ACHN (cell line): ENCODE measurements at places on chromosomes 3 and 15.

GRCh38 chr3:105014631-105015030 is 352.1 kb upstream of the ALCAM start:
- DNase-seq, result no peak

DNA sequence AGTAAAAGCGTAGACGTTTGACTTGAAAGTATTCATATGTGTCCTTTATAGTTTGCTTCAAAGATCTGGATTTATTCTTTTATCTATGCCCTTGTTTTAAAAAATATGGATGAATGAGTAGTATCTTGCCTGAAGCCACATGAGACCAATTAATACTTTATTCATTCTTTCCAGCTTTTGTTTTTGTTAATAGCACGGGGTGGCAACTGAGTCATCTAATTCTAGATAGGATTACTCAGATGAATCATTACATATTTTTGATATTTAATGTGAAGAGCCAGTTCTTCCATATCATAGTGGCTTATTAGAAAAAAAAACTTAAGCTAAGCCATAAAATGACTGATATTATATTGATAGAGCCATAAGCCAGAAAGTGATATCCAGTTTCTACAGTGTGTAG is 121.9 kb downstream of the BBX start:
- DNase-seq, result no peak

DNA sequence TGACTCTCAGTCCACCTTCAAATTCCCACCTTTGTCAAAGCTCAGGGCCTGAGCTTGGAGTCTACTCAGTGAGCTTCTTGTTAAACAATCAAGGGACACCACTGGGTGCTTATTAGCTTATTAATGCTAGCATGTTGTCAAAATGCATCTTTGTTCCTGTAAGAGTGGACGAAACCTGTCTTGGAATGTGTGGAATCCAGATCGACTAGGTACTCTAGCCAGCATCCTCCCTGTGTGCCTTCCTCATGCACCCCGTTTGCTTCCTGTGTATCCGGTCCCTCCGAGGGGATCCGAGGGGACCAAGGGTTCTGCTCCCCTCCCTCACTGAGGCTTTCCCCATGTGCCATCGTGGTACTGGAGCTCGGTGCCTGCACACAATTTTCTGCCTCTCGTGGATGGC is 75.7 kb upstream of the UBE3A start:
- DNase-seq, result no peak

DNA sequence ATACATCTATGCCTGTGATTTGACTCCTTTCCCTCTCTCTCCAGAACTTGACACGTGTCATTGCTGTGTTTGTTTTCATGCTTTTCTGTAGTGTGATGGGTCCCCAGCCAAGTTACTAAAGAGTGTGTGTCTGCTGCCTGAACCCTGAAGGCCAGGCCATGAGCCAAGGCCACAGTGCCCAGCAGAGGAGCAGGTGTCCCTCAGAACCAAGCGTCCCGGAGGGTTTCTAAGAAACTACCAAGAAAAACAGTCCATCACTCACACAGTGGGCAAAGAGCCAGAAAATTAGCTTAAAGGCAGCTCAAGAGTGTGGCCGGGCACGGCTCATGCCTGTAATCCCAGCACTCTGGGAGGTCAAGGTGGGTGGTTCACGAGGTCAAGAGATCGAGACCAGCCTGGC is 35.2 kb downstream of the FBXO45 start:
- DNase-seq, result no peak

- DNase-seq, result no peak
These were observed 93.2 kb downstream of the ATP11B start for GRCh38 chr3:182886497-182886896.

- DNase-seq, result no peak
These were observed 15.1 kb downstream of the CSPG4 start for GRCh38 chr15:75697523-75697922.

- DNase-seq, result no peak
These were observed 94.9 kb downstream of the NTRK3 start for GRCh38 chr15:88161636-88162035.
